Activated CD8-positive, alpha-beta memory T cell treated with anti-CD3 and anti-CD28 coated beads for 1 hour (primary cell): ENCODE measurements at places on chromosomes 11 and 22.

DNA sequence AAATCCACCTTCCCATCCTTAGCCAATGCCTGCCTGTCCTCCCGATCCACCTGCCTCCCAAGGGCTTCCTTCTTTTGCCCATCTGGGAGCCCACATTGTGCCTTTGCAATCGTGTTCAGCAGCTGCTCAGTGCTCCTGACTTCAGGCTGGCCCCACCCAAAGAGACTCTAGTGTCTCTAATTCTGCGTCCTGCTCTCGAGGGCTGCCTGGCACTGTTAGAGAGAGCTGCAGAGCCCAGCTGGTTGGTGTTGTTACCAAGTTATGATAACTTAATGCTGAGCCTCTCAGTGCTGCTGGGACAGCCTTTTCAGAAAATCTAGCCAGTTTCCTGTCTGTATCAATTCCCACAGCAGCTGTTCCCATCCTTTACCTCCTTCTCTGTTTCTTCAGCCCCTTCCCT, 69.1 kb downstream of the MICAL2 start:
- no peak for DNase-seq

- DNase-seq = no peak
Observed at GRCh38 chr11:70489276-70489675, 90.9 kb downstream of the CTTN start.

DNA sequence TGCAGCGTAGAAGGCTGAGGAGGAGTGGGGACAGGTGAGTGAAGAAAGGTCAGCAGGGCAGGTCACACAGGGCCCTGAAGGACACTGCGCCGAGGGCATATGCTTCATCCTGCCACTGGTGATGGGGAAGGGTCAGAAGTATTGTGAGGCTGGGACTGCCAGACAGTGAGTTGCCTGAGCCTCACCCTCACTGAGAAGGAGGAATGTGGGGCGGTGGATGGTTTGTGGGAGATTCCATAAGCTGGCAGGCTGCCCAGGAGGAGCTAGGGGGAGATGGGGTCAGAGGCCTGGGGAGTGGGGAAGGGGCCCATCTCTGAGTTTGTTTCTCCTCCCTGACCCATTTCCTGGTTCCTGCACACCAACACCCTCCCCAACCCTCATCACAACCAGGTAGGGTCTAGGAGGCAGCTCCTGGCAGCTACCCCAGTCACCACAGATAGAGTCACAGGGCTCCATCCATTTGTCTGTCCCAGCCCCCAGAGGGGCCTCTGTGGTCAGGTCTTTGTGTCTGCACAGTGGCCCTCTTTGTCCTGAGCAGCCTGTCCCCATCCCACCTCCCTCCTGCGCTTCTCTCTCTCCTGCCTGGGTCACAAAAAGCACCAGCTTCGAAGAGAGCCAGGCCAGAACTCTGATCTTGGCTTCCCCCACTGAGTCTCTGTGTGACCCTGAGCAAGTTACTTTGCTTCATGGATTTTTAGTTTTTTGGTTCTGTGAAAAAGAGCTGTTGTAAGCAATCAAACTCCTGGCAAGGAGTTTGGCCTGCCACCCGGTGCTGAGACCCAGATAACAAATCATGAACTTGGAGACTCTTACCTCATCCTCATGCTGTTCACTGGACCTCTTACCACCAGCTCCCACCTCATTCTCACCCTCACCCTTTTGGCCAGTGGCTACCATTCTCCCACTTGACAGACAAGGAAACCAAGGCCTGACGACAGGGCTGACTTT, 4.6 kb upstream of the P2RY2 start:
- no peak for DNase-seq

DNA sequence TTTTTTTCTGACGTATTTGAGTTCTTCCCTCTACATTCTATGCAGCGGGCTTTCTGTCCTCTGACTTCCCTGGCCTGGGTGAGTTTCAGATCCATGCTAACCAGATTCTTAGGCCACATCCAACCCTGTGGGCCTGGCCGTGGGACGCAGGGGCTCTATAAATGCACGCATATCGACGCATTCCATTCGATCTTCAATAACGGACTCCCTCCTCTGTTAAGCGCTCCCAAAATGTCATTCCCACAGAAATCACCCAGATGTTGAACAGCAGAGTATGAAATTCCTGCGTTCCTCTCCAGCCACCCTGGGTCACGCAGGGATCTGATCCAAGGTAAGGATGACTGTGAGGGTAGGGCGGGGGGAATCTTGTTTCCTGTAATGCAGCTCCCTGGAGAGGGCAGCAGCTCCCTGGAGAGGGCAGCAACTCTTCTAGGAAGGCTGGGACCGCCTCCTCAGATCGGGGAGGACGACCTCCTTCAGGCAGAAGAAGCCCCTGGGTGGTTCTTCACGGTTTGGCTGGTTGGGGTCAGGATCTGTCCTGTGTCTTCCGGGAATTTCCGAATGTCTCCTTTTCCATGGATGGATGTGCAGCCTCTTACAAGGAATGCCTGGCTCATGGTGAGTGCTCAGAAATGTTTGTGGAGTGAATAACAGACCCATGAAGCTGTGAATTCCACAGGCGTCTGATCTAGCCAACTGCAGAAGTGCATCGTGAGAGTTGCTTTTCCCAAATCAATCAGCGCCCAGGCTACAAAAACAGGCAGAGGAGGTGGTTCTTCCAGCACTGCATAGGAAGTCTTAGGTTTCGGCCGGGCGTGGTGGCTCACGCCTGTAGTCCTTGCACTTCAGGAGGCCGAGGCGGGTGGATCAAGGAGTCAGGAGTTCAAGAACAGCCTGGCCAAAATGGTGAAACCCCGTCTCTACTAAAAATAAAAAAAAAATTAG, 12.2 kb downstream of the MRGPRD start:
- no peak for DNase-seq

- DNase-seq = no peak
Observed at GRCh38 chr22:49334449-49334789, 493.3 kb downstream of the BRD1 start.

DNA sequence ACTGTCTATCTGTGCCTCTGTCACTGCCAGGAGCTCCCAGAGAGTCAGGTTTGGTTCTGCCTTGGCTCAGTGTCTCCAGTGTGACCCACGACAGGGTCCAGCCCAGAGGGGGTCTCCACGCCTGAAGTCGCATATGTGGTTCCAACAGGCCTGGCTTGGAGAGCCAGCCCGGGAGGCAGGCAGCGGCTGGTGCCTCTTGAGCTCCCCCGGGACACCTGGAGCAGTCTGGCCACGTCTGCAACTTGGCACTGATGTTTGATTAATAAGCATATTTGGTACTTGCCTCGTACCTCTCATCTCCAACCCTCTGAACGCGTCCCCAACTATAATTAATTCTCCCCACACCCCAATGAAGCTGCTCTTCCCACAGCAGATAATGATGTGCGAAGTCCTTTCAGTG, 31.7 kb upstream of the SHISAL1 start:
- no peak for DNase-seq

- no peak for DNase-seq
Observed at GRCh38 chr11:123547180-123547579, 107.2 kb downstream of the SCN3B start.

GRCh38 chr11:81897639-81898038, 836.0 kb downstream of the FAM181B start:
- DNase-seq = no peak

- no peak for DNase-seq
Observed at GRCh38 chr22:18133452-18133851, 16.5 kb upstream of the USP18 start.

DNA sequence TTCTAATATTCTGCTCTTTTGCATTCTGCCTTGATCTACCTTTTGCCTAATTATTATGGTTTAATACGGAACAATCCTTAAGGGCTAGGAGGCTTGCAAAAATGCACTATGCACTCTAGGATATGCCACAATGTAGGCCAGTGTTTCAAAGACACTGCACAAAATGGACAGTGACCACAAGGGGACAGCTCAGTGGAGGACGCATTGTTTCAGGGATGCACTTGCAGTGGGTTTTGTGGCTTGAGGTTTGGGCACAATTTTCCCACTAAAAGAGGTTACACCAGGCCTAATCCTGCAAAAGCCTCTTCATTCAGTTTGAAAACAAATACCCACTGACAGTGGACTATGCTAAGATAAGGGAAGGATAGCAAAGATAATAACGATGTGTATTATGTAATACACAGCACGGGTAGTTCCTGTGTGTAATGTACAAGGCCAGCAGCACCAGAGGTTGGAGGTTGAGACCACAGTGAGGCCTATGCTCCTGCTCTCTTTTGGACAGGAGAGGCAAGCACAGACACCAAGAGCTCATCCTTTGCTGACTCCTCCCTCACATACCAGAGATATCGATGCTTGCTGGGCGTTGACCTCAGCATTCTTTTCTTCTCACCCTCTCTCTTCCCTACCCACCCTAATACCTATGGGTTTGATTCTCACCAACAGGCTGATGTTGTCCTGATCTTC, 12.7 kb downstream of the MAP6 start:
- DNase-seq = no peak

DNA sequence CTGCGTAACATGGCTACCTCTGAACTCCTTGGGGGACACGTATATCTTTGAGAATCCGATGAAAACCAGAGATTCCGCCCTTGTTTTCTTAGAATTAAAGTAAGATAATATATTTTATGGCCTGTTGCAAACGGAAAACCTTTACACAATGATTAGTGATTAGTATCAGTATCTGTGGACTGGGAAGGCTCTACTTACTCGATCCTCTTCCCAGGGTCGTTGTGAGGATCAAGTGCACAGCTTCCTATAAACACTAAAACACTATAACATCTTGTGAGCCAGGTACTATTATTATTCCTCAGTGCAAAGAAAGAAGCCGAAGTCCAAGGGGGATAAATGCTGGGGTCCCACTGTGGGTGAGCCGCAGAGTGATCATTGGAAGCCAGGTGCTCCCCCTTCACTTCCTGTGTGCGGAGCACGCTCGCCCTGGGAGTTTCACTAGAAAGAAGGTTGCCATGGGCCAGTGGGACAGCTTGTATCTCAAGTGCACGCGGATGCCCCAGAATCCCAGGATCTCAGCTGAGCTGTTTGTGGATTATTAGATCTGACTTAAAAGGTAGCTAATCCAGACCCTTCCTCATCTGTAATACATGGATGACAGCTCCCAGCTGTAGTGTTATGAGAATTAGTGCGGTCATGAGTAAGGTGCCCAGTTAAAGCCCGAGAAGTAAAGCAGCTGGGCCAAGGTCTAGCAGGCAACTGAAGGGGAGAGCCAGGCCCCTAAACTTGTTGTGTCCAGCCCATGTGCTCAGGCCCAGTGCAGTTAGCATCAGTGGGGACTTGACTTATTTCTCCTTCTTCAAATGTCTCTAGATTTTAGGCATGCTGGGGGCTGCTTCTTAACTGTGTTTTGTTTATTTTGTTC, 839 bp downstream of the CBY1 start:
- no peak for DNase-seq

DNA sequence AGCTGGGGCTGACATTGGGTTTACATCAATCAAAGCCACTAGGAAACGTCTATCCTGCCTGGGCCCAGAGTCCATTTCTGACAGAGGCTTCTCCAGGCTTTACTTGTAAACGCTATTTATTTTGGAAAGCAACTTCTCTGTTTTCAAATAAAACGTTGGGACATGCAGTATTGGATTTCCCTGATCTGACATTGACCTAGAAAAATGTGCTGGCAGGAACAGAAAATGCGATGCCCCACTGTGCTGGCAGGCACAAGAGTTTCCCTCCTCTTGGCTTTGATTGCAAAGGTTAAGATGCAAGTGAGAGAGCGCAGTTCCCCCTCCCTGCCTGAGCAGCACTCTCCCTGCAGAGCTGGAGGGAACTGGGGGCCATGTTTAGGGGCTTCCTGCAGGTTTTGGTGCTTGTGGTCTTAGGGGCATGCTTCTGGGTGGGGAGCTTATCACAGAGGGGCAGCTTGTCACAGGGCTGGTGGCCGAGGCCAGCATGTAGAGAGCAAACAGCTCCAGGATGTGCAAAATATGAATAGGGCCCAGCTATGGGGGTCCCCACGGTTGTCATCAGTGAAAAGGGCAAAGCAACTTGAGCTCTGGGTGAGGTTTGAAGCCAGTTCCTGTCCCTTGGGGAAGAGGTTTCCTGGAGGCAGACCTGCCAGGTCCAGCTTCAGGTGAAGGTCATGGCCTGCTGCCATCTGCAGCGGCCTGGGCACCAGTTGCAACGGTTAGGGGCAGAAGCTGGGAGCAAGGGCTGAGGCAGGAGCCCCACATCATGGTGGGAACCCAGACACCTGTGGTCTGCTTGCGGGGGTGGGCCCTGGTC, 42.3 kb upstream of the DKK3 start:
- no peak for DNase-seq

- no peak for DNase-seq
Observed at GRCh38 chr11:117992620-117993019, 6.4 kb downstream of the IL10RA start.

DNA sequence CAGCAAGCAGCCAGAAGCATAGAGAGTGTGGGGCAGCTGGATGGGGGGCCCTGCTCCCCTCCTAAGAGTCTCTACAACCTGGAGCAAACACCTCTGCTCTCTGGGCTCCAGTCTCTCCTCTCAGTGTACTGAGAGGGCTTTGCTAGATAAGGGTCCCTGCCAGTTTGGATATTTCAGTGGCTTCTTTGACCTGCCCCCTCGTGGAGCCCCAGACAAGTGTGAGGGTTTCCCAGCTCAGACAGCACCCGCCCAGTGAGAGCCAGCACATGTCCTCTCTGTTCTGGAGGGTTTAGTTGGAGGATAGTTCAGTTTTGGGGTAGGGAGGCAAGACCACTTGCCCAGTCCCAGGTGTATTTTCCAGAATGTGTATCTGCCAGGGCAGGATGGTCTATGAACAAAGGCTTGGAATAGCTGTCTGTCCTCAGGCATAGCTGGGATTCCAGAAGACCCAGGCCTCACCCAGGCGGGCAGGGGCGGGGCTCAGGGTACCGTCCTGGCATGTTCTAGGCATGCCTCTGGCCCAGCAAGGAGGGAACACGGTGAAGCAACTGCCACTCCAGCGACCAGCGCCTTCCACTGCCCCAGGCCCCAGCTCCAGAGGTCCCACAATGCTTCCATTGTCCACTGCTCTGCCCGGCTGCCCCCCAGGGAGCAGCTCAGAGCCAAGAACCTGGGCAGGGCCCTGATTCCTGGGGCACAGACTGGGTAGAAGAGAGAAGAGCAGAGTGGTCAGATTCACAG, 7.5 kb upstream of the MICALL1 start:
- DNase-seq = no peak

GRCh38 chr11:98600786-98601773, 419.7 kb upstream of the CNTN5 start:
- no peak for DNase-seq

DNA sequence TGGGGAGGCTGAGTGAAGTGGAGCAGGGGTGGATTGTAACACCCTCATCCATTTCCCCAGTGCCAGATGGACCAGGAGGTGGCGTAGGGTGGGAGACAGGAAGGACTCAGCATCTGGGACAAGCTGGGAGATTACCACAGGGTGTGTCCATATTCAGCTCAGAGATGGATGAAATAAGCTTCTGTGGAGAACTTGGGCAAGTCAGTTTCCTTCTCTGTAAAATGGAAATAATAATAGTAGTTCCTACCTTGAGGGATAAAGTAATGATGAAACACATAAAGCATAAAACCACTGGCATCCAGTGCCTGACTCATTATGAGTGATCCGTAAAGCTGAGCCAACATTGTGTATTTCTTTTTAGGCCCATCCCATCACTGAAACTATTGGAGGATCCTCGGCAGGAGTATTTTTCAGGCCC, 607 bp upstream of the ROBO4 start:
- no peak for DNase-seq

DNA sequence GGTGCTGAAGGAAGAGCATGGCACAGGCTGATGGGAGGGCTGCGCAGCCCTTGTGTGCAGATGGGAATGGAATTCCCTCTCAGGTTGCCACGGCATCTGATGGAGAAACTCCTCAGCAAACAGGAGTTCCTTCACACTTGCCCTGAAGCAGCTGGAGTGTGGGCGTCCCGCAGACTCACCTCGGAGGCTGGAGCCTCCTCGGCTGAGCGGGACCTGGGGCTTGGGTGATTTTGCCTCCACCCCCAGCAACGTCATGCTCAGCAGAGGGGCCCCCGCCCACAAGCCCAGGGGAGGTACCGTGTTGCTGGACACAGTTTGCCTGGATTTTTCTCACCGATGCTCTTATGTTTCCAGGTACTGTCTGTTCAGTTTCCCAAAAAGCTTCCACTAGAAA, 63.4 kb downstream of the MYO7A start:
- DNase-seq = no peak
